Spleen (tissue), 13 donors: ENCODE measurements at places on chromosomes 11 and 22.

GRCh38 chr11:122394313-122394712 lies 261.2 kb upstream of the UBASH3B start:
- DNase-seq = no peak
- no peaks in the 10 kb centered on the region for H3K27me3 ChIP-seq

- DNase-seq = peak; percentile 27
- no peak overlapping the region for H3K4me3 ChIP-seq
- H3K27me3 ChIP-seq = no peaks in the 10 kb centered on the region
These were observed 14.9 kb downstream of the ZNF74 start for GRCh38 chr22:20408891-20409290.

- no peak overlapping the region for H3K4me3 ChIP-seq
- H3K36me3 ChIP-seq = no peaks in the 10 kb centered on the region
- H3K27ac ChIP-seq = no peak overlapping the region
- no peaks in the 10 kb centered on the region for H3K4me1 ChIP-seq
These were observed 47.5 kb upstream of the TENM4 start for GRCh38 chr11:79488286-79488685.

GRCh38 chr11:75869661-75870455 lies 54.8 kb downstream of the UVRAG start:
- H3K4me3 ChIP-seq = no peak overlapping the region
- H3K36me3 ChIP-seq = peaks cover 15% of the 10 kb centered on the region
- no peak overlapping the region for H3K27ac ChIP-seq

DNA sequence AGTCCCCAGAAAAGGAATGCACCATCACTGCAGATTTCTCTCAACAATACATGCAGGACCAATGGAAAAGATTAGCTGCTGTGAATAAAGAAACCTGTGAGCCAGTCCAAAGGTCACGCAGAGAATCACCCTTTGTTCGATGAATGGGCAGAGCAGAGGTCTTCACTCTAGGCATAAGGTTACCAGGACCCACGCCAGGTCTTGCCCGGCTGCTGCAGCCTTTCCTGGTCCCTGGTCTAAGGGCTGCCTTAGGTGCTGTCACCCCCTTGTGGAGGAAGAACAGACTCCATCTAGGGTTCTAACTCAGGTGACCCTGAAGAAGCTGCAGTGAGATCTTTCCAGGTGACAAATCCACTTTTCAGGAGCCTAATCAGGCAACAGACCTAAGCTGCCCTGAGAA lies 29.0 kb upstream of the NAP1L4 start:
- H3K4me1 ChIP-seq = peaks cover 30% of the 10 kb centered on the region
- H3K4me3 ChIP-seq = no peak overlapping the region
- no peak for DNase-seq

DNA sequence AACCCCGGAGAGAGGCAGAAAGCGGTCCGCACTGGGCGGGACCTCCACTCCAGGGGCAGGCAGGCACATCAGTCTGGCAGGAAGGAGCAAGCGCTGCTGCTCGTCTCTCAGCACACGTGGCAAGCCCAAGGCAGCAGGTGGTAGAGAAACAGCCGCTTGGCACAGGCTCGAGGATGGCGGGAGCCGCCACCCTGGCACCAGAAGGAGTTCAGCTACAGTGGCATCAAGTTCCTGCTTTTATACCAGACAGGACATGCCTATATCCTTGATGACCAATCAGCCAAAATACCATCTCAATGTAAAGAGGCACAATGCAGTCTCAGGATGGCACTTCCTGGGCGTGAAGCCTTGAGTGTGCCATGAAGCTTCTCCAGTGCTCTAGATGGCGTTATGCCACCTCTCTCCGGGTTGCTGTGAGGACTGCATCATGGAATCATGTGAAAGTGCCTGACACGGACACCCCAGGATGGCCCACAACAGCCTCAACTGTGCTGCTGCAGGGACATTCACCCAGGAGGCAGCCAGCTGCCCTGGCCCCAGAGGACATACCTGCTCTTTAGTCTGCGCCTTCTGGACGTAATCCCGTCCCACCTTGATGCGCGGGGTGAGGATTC lies 64.8 kb downstream of the APOL1 start:
- H3K4me3 ChIP-seq = no peak overlapping the region
- H3K36me3 ChIP-seq = peaks cover 14% of the 10 kb centered on the region
- no peaks in the 10 kb centered on the region for H3K27me3 ChIP-seq
- H3K4me1 ChIP-seq = peaks cover 9% of the 10 kb centered on the region
- DNase-seq = no peak
- peak overlapping the region; percentile 95 for H3K27ac ChIP-seq

DNA sequence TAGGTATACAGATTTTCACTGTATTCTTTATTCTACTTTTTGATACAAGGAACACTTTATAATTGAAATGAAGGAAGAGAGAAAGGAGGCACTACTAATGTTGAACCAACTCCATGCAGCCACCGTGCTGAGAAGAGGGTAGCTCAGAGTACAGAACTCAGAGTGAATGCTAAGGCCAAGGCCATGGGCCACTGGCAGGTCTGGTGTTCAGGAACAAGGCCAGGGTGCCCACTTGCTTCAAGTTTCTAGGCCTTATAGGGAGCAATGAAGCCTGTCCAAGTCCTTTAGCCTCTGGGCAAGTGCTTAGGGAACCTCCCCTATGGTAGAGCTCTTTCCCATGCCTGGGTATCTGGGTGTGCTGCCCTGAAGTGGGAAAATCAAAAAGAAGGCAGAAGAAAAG lies 235.0 kb downstream of the TENM4 start:
- DNase-seq = no peak
- no peaks in the 10 kb centered on the region for H3K36me3 ChIP-seq
- no peaks in the 10 kb centered on the region for H3K4me1 ChIP-seq
- H3K4me3 ChIP-seq = no peak overlapping the region
- H3K27me3 ChIP-seq = no peaks in the 10 kb centered on the region

DNA sequence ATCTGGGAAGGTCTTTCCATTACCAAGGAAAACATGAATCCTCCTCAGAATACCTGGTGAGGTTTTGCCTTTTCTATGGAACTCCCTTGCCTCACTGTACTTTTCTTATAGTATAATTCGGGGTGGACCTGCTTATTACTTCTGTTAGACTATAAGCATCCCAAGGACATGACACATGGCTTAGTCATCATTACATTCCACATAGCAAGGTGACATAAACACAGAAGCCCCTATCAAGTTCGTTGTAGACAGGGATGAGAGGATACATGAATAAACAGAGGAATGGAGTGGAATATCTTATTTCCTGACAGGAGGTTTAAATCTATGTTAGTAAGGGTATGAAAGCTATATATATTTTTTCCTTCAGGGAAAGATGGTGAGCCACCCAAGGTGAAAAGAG lies 532.2 kb upstream of the CCDC90B start:
- H3K27ac ChIP-seq = no peak overlapping the region
- no peak overlapping the region for H3K4me3 ChIP-seq

- no peaks in the 10 kb centered on the region for H3K27me3 ChIP-seq
- no peak for DNase-seq
- no peak overlapping the region for H3K4me3 ChIP-seq
- H3K36me3 ChIP-seq = no peaks in the 10 kb centered on the region
- H3K27ac ChIP-seq = no peak overlapping the region
These were observed 1025.0 kb downstream of the NTM start for GRCh38 chr11:132395434-132395833.

DNA sequence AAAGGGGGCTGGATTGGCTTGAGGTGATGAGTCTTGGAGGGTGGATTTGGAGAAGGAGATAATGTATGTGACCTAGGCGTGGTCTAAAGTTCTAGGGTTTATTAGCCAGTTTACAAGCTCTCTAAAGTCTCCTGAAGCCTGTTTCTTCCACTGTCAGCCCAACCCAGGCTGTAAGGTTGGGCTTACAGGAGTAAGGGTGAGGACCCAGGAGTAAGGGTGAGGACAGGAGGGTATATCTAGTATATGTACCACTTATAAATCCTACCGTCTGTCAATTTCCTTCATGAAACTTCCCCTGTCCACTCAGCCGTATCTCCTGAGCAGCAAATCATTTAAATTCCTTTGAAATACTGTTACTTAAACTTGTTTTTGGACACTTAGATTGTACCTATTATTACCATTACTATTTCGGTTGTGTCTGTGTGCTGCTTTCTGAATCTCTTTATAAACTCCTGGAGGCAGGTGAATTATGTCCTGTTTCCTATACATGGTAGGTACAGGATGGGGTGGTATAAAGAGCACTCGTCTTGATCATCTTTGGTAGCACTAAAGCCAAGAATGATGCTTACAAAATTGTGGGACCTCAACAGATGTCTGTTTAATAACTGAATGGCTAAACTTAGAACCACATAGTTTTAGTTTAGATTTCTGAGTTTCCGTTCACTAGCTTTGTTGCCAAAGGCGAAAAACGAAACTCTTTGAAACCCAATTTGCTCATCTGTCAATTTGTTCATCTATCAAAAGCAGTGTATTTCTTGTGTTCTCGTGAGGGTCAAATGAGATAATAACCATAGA lies 192.0 kb downstream of the GRIK4 start:
- no peaks in the 10 kb centered on the region for H3K4me1 ChIP-seq
- no peaks in the 10 kb centered on the region for H3K36me3 ChIP-seq
- H3K4me3 ChIP-seq = no peak overlapping the region
- no peak for DNase-seq
- no peak overlapping the region for H3K27ac ChIP-seq
- no peaks in the 10 kb centered on the region for H3K27me3 ChIP-seq

DNA sequence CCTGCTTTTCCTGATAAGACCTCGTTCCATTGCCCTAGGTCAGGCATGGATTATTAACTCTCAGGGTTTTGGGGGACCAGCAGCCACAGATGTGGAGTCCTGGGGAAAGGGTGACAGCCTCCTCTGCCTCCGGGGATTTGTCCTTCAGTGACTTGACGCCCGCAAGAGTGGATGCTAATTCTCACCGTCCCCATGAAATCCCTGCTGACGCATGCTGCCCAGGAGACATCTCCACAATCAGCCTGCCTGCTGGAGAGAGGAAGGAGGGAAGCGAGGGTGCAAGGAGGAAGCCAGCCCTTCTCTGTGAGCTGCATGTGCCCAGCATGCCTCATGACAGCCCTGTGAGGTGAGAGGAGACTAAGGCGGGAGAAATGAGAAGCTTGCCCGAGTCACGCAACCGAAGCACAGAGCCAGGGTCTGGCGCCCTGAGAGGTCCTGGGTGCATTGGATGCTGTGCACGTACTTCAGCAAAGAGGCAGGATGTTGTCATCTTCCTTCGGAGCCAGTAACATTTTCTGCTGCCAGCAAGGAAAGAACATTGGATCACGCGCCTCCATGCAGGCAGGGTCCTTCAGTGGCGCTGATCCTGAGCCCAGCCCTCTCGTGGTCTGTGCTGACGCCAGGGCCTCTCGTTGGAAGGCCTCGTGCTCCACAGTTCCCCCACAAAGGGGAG lies 27.3 kb upstream of the KRTAP5-6 start:
- H3K4me3 ChIP-seq = no peak overlapping the region
- H3K27ac ChIP-seq = peak overlapping the region; percentile 38
- DNase-seq = no peak
- H3K36me3 ChIP-seq = no peaks in the 10 kb centered on the region
- H3K4me1 ChIP-seq = peaks cover 24% of the 10 kb centered on the region
- H3K27me3 ChIP-seq = peaks cover 4% of the 10 kb centered on the region

DNA sequence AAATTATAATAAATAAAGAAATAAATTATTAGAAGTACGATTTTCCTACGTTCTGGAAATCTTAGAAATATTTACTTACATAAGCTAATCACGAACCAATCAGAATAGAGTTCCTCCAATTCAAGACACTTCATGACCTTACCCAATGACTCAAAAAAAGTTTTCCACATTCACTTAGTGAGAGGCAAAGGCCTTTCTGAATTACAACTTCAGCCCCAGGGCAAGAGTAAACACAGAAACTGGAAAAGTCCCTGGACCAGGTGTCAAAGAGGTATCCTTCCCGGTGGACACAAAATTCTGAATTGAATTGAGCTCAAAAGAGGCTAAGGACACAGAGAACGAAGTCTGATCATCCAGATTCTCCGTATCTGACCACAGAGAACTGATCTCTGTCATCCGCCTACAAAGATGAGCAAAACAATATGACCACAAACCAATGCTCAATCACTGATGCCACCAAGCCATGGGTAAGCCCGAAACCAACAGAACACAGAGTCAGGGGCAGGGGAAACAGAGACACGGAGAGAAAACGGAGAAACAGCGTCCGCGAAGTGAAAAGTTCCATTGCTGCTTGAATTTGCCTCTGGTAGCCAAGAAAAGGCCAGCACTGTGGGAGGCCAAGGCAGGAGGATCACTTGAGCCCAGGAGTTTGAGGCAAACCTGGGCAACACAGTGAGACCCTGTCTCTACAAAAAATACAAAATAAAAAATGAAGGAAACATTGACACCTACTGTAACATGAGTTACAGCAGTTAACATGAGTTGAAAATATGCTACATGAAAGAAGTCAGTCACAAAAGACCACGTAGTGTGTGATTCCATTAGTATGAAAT lies 6.8 kb downstream of the BID start:
- H3K27me3 ChIP-seq = no peaks in the 10 kb centered on the region
- H3K4me1 ChIP-seq = peaks cover 99% of the 10 kb centered on the region
- H3K27ac ChIP-seq = peak overlapping the region; percentile 5
- DNase-seq = no peak
- H3K4me3 ChIP-seq = no peak overlapping the region
- H3K36me3 ChIP-seq = no peaks in the 10 kb centered on the region

- peaks cover 4% of the 10 kb centered on the region for H3K27me3 ChIP-seq
- H3K27ac ChIP-seq = no peak overlapping the region
- no peaks in the 10 kb centered on the region for H3K36me3 ChIP-seq
- peak; percentile 11 for DNase-seq
These were observed 5.3 kb downstream of the SMIM38 start for GRCh38 chr11:69161117-69161407.

- no peak overlapping the region for H3K27ac ChIP-seq
- H3K27me3 ChIP-seq = no peaks in the 10 kb centered on the region
These were observed 34.4 kb upstream of the CALCB start for GRCh38 chr11:15038963-15039362.

DNA sequence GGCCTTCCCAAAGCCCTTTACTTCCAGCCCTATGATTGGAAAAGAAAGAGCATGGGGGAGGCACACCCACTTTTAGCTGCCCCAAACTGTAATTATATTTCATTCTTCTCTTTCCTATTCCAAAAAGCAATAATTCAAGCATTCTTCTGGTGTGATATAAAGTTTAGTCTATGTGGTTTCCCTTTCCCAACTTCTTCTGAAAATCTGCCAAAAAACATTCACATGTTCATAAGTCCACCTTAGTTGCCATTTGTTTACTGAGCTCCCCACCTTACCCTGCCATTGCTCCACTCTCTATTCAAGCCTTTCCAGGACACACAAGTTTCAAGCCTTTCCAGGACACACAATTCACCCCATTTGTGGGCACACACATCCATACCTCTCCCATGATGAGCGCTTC lies 111.6 kb upstream of the BMAL1 start:
- H3K36me3 ChIP-seq = no peaks in the 10 kb centered on the region
- DNase-seq = no peak
- no peak overlapping the region for H3K27ac ChIP-seq
- H3K27me3 ChIP-seq = peaks cover 17% of the 10 kb centered on the region
- H3K4me3 ChIP-seq = no peak overlapping the region
